Activated CD8-positive, alpha-beta memory T cell treated with anti-CD3 and anti-CD28 coated beads for 4 hours (primary cell): ENCODE measurements at places on chromosomes 7 and 10.

DNA sequence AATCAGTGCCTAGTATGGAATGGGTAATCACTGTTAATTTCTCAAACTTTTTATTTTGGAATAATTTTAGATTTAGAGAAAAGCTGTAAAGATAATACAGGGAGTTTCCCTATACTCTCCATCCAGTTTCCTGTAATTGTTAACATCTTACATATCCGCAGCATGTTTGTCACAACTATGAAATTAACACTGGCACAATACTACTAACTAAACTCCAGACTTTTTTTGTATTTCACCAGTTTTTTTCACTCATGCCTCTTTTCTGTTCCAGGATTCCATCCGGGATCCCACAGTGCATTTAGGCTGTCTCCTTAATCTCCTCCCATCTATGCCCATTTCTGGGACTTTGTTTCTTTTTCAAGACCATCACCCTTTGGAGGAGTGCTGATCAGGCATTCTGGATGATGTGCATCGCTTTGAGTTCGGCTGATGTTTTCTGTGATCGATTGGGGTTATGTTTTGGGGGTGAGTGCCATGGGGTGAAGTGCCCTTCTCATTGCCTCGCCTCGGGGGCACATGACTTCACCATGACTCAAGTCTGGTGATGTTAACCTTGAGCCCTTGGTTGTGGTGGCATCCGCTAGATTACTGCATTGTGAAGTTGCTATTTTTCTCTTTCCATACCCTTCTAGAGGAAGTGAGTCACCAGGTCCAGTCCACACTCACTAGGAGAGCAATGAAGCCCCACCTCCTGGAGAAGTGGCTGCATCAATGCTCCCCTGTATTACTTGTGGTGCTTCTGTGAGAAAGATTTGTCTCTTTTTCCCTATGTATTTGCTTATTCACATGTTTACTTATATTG, 43.9 kb upstream of the GRB10 start:
- DNase-seq = no peak

GRCh38 chr7:132270517-132270916, 305.8 kb downstream of the PLXNA4 start:
- DNase-seq = no peak

DNA sequence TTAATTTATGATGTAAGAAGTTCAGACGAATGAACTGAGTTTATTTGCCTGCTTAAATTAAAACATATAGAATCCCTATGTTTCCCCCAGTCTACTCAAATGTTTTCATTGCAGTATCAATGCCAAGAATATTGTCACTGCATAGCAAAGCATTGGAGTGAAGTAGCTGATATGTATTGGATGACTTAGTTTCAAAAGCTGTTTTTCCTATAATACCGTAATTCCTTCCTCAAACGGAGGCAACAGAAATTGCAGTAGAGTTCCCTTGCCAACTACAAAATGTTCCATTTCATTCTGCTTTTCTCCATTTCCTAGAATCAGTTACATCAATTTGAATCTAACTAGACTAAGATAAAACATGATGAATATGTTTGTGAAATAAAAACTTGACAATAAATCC, 174.1 kb downstream of the CNTNAP2 start:
- DNase-seq = no peak

- DNase-seq = no peak
These were observed 73.9 kb upstream of the GTF2I start for GRCh38 chr7:74583630-74584029.

DNA sequence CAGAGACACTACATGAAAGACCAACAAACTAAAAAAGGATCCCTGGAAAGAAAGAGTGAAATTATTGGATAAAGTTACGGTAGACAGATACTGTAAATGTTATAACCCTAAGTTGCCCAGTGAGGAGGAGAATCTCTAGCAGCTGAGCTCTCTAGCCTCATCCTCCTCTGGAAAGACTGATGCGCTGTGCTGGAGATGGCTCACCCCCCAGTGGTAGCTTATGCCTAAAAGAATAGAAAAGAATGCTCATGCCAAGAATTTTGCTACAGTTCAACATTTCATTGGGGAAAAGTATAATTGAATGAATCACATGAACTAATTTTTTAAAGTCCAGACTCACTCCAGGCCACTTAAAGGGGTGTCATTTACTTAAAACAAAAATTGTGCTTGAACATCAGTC, 50.8 kb upstream of the RNF32 start:
- DNase-seq = no peak

GRCh38 chr7:114402876-114403635, 11.6 kb upstream of the FOXP2 start:
- DNase-seq = no peak

- no peak for DNase-seq
These were observed 72.4 kb upstream of the TAC1 start for GRCh38 chr7:97659363-97660045.

DNA sequence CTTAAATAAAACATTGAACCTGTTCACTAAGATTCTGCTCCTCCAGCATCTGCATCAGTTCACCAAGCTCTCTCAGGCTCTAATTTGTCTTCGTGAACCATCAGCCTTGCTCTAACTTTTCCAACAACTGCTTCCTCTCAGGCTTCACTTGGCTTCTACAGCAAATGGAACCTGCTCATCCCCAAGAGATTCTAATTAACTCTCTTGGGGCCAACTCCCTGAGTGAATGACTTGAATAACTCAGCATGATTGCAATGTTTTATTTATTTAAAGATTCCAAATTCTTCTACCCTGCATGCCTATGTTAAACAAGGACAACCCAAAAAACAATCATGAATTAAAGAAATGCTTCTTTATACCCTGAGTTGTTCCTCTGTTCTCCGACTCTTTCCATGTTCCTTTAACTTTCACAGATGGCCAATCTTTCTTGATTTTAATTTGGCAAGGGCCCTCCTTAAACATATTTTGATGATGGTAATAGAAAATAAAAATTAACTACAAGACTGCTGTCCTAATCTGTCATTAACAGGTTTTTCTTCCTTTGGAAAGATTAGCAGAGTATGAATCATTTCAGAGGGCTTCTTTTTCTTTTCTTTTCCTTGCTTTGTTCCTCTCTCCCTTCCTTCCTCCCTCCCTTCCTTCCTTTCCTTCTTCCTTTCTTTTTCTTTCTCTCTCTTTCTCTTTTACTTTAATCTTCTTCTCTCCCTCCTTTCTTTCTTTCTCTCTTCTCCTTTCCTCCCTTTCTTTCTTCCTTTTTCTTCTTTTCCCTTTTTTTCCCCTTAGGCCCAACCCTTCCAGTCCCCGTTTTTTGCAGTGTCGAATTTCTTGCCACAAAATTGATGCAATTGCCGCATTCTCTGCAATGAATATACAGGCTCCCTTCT, 195.0 kb upstream of the RHOBTB1 start:
- DNase-seq = no peak

- DNase-seq = no peak
These were observed 343.1 kb upstream of the KCND2 start for GRCh38 chr7:119929891-119930290.

DNA sequence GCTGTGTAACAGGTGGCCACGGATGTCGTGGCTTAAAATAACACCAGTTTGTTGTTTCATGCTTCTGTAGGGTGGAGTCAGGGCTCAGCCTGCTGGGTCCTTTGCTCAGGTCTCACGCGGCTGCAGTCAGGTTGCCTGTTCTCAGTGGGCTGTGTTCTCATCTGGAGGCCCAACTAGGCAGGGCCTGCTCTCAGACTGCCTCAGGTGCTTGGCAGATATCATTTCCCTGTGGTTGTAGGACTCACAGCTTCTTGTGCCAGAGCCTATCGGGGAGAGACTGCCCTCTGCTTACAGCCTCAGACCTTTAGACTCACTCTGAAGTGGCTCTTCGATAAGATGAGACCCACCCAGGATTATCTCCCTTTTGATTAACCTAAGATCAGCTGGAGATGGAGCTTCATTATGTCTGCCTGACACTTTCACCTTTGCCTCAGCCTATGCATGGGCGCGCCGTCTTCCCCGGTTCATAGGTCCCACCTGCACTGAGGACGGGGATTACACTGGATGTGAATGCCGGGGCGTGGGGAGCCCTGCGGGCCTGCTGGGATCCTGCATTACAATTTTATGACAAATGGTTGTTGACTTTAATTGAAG, 55.3 kb downstream of the INPP5A start:
- DNase-seq = no peak

DNA sequence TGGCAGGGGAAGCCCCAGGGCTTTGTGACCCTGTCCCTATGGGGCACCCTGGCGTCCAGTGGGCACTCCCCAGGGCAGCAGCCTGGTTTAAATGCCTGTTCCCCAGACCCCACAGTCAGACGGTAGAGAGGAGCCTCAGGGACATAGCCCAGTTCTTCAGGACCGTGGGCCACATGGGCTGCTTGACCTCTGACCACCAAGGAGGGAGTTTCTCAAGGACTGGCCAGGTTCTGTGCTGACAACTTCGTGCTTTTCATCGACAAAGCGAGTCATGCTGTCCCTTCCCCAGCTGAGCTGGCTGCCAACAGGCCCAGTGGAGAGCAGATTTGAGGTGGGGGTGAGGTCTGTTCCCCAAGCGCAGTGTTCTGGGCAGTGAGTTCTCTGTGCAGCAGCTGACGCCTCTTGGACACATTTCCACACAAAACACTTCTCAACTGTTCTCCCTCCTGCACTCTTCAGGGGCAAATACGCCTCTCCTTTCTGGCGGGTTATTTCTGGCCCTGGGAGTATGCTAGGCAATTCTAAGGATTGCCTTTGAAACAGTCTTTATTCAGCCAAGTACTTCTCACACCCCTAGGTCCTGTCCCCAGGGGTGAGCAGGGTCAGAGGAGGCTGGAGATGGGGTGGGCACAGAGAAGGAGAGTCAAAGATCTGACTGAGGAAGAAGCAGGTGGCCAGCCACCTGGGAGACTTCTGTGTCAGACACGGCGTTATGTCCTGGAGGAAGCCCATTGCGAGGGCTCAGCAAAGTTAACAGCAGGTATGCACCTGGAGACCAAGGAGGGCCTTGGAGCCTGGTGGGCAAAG, 57.3 kb upstream of the CAMK2B start:
- DNase-seq = no peak

- peak; percentile 35 for DNase-seq
These were observed 5.3 kb upstream of the PRKRIP1 start for GRCh38 chr7:102390697-102391484.

DNA sequence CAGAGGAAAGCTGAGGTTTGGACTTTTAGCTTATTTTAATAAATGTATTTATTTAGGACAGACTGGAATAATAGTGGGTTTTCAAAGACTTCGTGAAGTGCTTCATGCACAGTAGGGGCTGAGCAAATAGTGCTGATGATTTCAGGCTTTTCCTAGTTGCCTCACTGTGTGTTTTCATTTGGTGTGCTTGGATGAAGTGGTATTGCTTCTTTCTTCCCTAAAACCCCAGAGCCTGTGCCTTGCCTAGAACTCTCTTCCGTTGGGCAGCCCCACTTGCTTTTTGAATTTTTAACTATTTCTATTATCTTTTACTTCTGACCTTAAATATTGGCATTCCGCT, 49.6 kb downstream of the ARID5B start:
- DNase-seq = no peak

GRCh38 chr7:11170175-11170574, 196.5 kb downstream of the PHF14 start:
- no peak for DNase-seq

DNA sequence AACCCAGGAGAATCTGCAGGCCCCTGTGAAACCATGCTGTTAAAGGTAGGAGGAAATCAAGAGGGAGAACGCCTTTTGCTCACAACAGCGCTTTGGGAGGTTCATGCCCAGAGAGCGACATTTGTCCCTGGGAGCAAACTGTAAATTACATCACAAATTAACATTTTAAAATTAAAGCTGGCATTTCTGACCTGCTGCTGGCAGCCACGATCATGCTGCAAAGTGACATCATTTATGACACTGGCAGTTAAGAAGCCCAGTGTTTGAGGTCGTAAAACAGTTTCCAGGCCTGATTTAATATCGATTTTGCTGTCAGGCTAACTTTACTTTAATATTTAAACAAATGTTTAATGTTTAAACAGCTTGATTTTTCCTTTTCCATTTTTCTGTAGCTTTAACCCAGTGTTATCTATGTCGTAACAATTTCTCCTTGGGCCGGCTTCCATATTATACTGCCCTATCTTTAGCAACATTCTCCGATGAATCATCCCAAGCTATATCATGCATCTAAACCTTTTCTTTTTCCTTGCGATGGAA, 86.5 kb upstream of the NPVF start:
- DNase-seq = no peak

- no peak for DNase-seq
These were observed 129.7 kb downstream of the PLCE1 start for GRCh38 chr10:94123258-94123995.

DNA sequence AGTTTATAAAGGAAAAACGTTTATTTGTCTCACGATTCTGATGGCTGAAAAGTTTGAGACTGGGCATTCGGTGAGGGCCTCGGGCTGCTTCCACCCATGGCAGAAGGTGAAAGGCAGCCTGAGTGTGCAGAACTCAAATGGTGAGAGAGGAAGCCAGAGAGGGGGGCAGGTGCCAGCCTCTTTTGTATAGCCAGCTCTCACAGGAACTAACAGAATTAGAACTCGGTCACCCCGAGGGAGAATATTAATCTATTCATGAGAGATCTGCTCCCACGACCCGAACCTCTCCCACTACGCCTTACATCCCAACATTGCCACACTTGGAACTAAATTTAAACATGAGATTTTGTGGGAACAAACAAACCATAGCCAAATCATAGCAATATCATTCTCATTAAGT, 112.6 kb downstream of the ZPBP start:
- no peak for DNase-seq

GRCh38 chr10:50416881-50417280, 165.6 kb upstream of the ASAH2 start:
- no peak for DNase-seq

DNA sequence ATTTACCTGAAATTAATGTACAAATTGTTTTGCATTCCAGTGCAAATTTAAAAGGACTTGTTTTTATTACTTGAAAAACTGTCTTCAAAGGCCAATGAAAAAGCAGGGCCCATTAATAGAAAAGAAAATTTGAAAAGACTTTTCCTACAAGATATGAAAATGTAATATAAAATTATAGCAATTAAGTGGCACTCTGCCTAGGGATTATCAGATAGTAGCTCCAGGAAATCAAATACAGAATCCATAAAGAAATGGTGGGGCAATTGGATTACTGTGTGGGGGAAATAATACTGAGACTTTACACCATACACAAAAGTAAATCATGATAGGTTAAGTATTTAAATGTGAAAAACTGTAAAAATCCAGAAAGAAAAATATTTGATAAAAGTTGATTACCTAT, 89.7 kb downstream of the GLCCI1 start:
- no peak for DNase-seq

GRCh38 chr7:103083210-103083609, 8.3 kb downstream of the ARMC10 start:
- DNase-seq = no peak

DNA sequence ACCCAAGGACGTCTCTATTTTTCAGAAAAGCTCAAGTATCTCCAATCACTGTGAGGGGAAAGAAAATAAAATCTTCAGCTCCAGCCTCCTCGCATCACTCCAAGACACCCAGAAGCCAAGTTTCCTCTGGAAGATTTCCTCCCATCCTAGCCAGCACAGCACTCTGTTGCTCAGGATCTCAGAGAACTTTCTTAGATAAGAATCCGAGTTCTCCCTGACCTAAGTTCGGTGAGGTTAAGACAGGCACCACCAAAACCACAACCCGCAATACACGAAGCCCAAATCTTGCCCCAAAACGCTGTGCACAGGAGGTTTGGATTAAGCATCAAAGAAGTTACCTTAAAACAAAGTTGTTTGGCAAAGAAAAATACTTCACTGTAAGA, 4.2 kb downstream of the FAM53B start:
- DNase-seq = no peak
